ENCODE measurements at places on chromosomes 2 and 18. TPM values are rescaled to one million over a fixed set of nuclear protein-coding genes. Genes with fewer than 3 reads are reported as not detected.

- DNase-seq = no peak
Observed at GRCh38 chr2:219575566-219576504, 3.7 kb downstream of the INHA start.

- no peak for DNase-seq
Observed at GRCh38 chr18:35030277-35030989, 10.8 kb upstream of the MAPRE2 start.

GRCh38 chr2:21770787-21771186 lies 647.0 kb downstream of the TDRD15 start:
- no peak for DNase-seq

DNA sequence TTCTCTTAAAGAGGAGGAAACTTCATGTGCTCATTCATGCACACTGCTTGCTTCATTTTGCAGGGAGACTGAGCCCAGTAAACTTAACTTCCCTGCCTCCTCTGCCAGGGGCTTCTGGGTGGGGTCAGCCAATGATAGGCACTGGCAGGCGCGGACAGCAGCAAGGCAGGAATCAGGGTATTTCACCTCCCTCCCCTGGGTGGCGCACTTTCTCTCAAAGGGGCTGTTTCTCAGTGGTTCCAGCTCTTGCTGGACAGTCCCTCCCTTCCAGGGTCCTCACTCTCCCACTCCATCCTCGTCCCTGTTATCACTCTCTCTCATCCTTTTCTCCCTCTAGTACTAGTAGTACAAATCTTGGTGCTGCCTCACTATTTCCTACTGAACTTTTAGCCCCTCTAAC lies 320.5 kb upstream of the ZNF521 start:
- no peak for DNase-seq

- DNase-seq = no peak
Observed at GRCh38 chr18:9594823-9595596, 19.3 kb downstream of the PPP4R1 start.

- DNase-seq = no peak
Observed at GRCh38 chr18:24582771-24583170, 122.3 kb downstream of the HRH4 start.

DNA sequence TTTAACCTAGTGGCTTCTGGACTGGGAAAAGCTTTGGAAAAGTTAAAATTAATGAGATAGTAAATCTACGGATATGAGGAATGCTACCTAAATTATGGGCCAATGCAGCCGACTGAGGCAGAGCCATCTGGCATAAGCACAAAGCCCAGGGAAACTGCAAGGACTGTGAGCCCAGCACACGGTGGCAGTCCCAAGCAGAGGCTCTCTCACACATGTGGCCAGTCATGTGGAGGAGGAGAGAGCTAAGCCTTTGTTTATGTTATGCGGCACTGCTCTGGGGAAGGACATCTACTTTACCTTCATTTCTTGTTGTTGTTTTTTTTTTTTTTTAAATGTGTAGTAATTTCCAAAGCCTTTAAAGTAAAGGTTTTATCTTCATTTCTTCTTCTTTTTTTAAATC lies 267.0 kb downstream of the STK39 start:
- DNase-seq = no peak

- DNase-seq = peak; percentile 46
Observed at GRCh38 chr2:134668821-134669220, 50.0 kb downstream of the TMEM163 start.

DNA sequence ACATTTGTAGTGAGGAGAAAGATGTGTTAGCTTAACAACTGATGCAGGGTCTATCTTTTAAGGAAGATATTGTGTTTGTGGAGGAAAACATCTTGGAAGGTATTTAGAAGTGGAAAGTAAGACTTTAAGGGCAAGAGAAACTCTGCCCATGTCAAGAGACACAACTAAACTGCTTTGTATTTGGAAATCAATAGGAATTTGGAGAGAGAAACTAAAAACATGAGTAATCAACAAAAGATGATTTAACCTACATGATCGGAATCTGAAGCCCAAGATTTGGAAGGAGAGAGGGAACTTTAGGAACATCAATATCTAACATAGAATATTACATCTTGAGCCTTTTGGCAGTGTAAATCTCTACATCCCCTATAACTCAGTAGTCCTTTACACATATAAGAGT lies 184.2 kb upstream of the COL3A1 start:
- no peak for DNase-seq

DNA sequence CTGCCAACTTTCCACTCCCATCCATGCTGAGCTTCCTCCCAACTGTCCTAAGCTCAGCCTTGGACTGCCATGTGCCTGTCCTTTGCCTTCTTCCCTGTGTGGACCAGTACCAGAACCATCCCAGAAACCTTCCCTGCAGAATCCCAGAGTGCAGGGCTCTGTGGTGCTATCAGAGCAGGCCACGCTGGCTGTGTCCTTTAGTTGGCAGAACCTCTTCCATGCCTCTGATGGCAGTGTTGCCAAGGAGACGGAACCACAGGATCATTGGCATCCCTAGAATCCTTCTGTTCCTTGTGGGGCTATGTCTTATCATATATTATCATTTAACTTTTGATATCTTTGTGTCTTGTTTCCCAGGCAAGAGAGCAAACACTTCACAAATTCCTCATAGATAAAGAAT lies 73.0 kb upstream of the NOSTRIN start:
- DNase-seq = no peak

DNA sequence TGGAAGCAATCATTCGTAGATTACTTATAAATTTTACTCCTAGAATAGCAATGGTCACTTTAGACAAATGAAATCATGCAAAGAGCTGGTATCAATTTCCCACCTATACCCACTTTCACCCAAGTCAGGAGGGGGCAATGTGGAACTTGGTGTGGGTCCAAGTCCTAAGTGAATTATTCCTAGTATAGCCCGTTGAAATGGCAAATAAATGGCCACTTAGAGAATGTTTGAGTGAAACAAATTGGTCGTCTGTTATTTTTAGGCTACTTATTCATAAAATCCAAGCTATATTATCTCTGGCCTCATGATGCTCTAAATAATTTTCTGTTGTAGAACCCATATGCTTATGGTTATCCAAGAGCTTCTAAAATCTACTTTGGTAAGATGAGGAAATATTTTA lies 98.1 kb downstream of the MYO3B start:
- DNase-seq = no peak

DNA sequence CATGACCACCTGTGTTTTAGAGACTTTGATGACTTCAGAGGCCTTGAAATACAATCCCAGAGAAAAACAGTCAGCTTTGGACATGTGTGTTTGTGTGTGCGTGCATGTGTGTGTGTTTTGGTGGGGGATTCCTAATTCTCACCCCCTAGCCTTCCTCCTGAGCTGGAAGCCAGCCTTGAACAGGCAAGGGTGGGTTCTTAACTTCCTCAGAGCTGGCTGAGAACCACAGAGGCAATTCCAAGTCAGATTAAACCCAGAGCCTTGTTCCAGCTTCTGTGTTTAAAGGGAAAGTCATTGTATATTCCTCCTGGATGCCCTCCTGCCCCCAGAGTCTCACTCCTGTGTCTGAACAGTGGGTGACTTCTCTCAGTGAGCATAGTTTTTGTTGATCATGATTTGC lies 45.2 kb upstream of the MGAT4A start:
- DNase-seq = no peak

DNA sequence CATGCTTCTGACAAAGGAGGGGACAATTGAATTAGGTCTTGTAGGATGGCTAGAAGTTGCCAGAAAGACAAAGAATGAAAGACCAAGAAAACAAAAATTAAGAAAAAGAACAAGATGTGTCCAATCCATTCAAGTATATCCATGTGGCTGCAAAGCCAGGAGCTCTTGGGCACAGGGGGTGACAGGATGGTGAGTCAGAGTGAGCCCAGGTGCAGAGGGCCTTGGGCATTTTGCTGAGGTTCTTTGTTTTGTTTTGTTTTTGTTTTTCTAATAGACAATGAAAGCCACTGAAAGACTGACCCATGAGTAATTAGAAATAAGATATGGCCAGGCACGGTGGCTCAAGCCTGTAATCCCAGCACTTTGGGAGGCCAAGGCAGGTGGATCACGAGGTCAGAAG lies 104.6 kb upstream of the KLHL29 start:
- DNase-seq = no peak

DNA sequence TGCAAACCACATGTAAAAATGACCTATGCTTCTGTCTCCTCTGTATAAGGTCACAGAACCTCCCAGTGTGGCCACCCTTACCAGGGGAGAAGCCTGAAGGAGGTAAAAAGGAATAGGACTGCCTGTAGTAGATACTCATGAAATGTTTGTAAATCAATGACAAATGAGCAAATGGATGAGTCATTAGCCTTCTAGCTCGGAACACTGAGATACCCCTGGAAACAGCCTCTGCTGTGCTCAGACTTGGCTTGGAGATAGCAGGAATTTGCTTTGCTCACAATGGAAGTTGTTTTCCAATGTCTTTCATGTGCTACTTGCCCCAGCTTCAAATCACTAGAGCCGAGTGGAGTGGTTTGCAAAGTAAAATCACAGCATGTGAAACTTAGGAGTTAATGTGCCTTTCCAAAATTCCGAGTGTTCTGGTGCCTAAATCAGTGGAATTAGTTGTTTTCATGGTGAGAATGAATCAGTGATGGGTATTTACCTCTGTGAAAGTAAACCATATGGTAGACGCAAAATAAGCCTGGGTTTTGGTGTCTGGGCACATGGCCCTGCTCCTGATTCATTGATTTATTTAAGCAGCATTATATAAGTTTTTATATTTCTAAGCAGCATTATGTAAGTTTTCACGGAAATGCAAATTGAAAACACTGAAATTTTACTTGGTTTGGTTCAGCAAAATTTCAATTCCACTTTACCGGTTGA lies 154.0 kb upstream of the MAP3K20 start:
- no peak for DNase-seq

DNA sequence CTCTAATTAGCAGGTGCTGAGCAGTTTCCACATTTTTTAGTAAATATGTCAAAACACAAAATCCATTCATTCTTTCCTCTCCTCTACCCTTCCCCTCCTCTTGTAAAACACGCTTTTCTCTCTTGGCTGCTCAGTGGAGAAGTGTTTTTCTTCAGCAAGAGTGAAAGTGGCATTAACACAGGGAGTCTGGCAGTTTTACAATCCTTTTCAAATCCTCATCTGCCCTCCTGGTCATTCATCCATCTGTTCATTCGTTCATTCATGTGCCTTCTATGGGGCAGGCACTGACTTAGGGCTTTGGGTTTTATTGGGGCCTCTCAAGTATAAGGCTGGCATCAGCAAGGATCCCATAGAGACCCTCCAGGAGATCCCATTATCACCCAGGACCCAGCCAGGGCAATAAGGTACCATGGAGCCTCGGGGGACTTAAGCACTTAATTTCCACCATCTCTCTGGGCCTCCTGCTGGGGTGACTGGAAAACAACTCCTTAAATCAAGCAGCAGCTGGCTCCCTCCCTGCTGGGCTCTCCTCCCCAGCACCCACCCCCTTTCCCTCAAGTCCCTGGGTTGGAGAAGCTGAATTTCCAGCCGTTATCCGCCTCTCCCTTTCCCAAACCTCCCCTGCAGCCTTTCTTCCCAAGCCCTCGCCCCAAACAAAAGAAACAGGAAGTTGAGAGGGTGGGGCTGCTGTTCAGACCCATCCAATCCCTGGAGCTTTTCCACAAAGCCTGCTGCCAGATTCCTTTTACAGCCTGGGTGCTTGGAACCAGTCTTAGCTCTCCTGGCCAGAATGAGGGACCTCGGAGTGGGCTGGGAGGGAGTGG lies 32.6 kb downstream of the MARCHF4 start:
- DNase-seq = no peak

Gene SP140L
- total RNA-seq = 5.5 TPM

Gene C1QL2
- not detected for total RNA-seq

Gene MRPL30
- total RNA-seq = 36.0 TPM

Gene ARHGEF4
- 5.1 TPM for total RNA-seq

Gene MAB21L4
- not detected for total RNA-seq

Gene STARD6
- total RNA-seq = not detected

Measured in Right ventricle myocardium superior (tissue), 1 donor.